OCI-LY7 (cell line): ENCODE measurements at places on chromosomes 11 and 22. TPM values are rescaled to one million over a fixed set of nuclear protein-coding genes. Genes with fewer than 3 reads are reported as not detected.

The PHETA2 gene
- 0.23 and 0.35 TPM in 2 replicates for total RNA-seq

The TREH gene
- total RNA-seq, result not detected in 2 replicates

The DRD2 gene
- total RNA-seq, result not detected in 2 replicates

The PTPN5 gene
- total RNA-seq, result not detected in 2 replicates

The TRIOBP gene
- total RNA-seq, result 30.6 and 31.1 TPM in 2 replicates

The IGSF9B gene
- 2.8 and 3.4 TPM in 2 replicates for total RNA-seq

The TPST2 gene
- total RNA-seq, result 12.5 and 14.4 TPM in 2 replicates

The KLHL35 gene
- 0.21 TPM in 1 of 2 replicates, not detected in the other for total RNA-seq

The MOV10L1 gene
- total RNA-seq, result 0.66 and 1.1 TPM in 2 replicates

The SNX15 gene
- 28.3 and 33.6 TPM in 2 replicates for total RNA-seq

The SMIM35 gene
- total RNA-seq, result 0.67 and 0.90 TPM in 2 replicates

The BARX2 gene
- 0.23 TPM in 1 of 2 replicates, not detected in the other for total RNA-seq

The TRPM5 gene
- not detected in 2 replicates for total RNA-seq
